Brain microvascular endothelial cell (primary cell): ENCODE measurements at places on chromosomes 6 and 20.

DNA sequence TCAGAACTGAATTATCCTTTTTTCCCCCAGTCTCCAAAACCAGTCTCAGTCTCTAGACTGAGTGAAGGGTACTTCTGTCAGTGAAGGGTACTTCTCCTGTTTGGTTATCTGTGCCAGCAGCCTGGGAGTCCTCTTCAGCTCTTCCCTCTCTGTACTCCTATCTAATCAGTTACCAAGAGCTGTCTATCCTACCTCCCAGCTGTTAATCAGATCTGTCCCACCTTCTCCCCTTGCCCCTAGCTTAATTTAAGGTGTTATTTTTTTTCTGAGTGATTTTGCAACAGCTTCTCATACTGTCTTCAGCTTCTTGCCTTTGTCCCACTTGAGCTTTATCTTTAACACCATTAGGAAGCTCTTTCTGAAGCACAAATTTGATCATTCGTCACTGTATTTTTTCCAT, 491.9 kb upstream of the SOX4 start:
- DNase-seq = no peak

DNA sequence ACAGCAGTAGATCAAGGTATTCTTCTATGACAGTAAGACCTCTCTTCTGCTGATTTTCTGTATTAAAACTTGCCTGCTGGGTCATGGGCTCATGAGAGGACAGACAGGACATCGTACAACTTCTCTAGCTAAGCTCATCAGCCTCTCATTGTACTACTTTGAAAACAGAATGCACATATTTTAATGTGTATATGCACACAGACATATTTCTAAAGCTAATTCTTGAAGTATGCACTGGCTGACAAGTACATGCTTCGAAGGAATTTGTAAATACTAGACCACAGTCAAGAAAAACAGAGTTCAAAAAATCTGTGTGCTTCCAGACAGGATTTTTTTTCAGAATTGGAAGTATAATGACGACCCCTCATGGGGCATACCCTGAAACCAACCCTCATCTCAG, 81.7 kb upstream of the CD83 start:
- DNase-seq = no peak

DNA sequence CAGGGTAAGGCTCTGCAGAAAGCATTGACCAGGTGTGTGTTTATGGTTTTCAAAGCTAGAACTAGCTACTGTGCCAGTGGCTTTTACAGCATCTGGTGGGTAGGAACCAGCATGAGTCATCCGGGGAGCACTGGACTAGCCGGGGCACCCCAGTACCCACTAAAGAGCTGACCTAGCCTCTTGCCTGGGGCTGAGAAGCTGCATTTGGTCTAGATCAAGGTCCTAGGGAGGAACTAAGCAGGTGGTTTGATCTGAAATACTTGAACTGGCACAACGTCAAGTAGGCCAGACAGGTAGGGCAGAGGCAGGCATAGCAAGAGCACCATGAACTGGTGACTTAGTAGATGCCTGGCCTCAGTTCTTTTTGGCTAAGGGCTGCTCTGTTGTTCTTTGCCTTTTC, 109.8 kb upstream of the PTPRK start:
- no peak for DNase-seq

DNA sequence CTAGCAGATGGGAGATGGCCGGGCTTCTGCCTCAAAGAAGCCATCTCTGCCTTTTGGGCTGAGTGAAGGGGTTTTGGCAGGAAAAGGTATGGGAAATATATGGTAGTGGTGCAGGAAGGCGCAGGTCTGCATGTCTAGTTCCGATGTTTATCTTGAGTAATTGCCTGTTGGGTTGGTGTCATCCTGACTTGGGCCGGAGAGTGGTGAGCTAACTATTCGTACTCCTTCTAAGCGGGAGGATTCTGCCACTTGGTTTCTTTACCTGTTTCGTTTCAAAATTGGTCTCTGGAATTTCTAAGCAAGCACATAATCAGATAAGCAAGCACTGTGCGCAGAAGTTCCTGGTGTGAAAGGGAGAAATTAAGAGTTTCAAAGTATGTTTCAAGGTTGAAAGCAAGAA, 229.6 kb downstream of the SAMD5 start:
- no peak for DNase-seq

DNA sequence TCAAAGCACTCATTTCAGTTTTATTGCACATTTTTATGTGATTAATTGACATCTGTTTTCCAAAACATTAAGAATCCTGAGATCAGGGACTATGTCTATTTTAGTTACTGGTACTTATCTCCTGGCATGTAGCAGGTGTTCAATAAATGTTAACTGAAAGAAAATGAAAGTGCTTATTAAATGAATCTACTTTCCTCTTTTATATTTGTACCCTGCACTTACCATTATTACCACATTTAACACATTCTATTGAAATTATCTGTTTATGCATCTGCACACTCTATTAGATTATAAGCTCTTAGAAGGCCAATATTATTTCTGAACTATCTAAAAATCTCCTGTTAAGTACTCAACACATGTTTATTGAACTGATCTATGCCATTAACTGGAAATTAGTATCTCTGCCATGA, 131.9 kb downstream of the EPM2A start:
- no peak for DNase-seq

- DNase-seq = no peak
Measured at GRCh38 chr20:14830899-14831298, 493.5 kb upstream of the FLRT3 start.

DNA sequence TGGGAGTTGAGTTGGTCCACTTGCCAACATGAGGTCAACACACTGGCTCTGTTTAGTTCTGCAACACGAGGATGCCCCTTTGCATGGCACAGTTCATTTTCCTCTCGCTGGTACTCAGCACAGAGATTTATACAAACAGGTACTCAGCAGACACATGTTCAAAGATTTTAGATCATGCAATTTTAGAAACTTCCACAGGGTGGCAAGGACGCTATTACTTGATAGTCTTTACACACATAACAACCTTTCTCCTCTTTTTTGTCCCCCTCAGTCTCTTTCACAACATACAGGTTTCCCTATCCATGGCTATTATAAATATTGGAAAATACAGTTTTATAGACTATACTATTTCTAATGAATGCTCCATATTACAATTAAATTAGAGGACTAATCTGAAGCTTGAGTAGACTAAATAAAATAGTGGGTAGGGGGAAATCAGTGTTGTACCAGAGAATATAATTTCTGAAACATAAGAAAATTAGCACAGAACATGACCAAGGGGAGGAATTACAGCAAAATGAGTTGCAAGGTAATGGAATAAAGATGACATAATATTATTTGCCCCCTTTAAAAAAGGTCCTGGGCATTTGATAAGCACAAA, 331.8 kb upstream of the BTBD3 start:
- peak; percentile 7 for DNase-seq

- DNase-seq = no peak
Measured at GRCh38 chr6:16104624-16105433, 24.1 kb upstream of the MYLIP start.

GRCh38 chr6:6386010-6386409, 65.5 kb upstream of the F13A1 start:
- no peak for DNase-seq

- no peak for DNase-seq
Measured at GRCh38 chr6:42341771-42342553, 109.8 kb downstream of the TRERF1 start.

- DNase-seq = no peak
Measured at GRCh38 chr6:157539421-157539822, 158.4 kb downstream of the ZDHHC14 start.

GRCh38 chr6:56541030-56541600, 101.6 kb downstream of the DST start:
- DNase-seq = no peak

- DNase-seq = no peak
Measured at GRCh38 chr20:57380081-57380750, 11.0 kb upstream of the RBM38 start.

GRCh38 chr6:149031859-149032598, 285.2 kb downstream of the UST start:
- peak; percentile 93 for DNase-seq

GRCh38 chr6:18463429-18463828, 76.3 kb downstream of the RNF144B start:
- DNase-seq = no peak

- DNase-seq = no peak
Measured at GRCh38 chr20:58705208-58705926, 12.8 kb downstream of the NPEPL1 start.

- DNase-seq = no peak
Measured at GRCh38 chr20:1489764-1490436, 1.3 kb downstream of the SIRPB2 start.

GRCh38 chr6:155171109-155171746, 92.6 kb upstream of the CLDN20 start:
- peak; percentile 90 for DNase-seq

DNA sequence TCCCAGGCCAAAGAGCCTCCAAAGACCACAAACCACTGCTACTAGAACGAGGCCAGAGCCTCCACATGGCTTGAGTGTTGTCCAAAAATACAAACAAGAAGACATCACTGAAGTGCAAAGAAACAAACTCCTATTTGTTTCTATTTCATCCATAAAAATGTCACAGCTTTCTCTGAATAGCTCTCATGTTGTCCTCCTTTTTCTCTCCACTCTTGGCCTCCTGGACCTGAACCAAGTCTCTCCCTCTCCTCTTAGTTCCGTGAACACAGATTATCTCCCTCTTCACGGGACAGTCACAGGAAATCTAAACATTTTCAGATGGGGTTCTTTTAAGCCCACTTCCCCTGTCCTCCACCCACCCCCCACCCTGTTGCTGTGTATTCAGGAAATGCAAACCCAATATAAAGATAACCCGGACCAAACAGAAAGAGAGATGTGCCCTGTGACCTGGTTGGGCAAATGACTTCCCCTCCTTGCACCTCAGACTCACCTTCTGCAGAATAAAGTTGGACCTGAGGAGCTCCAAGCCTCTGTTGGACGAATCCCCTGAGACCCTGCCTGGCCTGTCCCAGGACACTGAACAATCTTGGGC, 75.8 kb upstream of the MRPS10 start:
- no peak for DNase-seq

GRCh38 chr20:2698912-2699311, 6.3 kb downstream of the EBF4 start:
- no peak for DNase-seq
